ENCODE measurements at places on chromosomes 4 and X.

DNA sequence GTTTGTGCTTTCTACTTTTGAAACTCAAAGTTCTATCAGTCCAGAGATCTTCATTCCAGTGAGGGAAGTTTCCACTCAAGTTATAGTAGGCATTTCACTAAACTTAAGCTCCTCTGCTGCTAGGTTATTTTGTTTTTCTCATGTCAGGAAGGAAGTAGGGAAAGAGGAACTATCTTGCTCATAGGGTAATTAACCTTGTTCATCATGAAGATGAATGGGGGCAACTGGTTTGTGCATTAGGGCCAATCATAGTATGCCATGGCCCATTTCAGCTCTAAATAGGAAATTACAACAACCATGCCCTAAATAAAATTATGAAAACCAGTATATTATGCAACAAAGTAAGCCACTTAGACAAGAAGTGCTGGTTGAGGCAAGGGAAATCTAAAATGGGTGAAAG lies 804.7 kb upstream of the NDST4 start:
- DNase-seq, result no peak

- no peak for DNase-seq
These were observed 27.6 kb downstream of the SMIM20 start for GRCh38 chr4:25941457-25942221.

DNA sequence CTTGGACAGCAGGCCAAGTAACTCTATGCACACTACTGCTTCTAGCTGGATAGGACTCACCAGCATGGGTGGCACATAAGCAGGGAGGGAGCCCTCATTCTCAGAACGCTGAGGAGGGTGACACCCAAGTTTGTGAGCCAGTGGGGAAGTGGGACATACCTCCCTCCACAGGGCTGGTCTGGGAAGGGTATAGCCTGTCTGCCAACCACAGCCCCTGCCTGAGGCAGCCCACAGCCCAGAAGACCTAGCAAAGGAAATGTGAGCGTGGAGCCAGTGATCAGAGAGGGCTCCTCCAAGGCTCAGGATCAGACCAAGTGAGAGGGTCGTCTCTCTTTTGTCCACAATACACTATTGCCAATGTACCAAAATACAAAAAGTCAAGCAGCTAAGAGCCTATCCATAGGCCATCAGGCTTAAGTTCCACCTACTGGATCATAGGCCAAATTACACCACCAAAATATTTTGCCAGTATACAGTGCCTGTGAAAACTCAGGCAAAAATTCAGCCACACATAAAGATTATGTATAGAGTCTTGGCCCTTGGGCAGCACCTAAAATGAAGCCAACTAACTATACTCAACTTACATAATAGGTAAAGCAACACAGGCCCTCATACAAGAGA lies 1203.1 kb downstream of the PCDH18 start:
- no peak for DNase-seq

- DNase-seq, result no peak
These were observed 132.2 kb upstream of the KIT start for GRCh38 chr4:54525602-54526001.

GRCh38 chr4:139523076-139523475 lies 32.9 kb downstream of the SETD7 start:
- no peak for DNase-seq

GRCh38 chrX:133477986-133478385 lies 62.7 kb upstream of the GPC4 start:
- no peak for DNase-seq

- no peak for DNase-seq
These were observed 117.1 kb downstream of the CORIN start for GRCh38 chr4:47720787-47721186.

- peak; percentile 22 for DNase-seq
These were observed 3.0 kb downstream of the NFKB1 start for GRCh38 chr4:102503831-102504786.

GRCh38 chr4:25347473-25347872 lies 29.6 kb upstream of the ANAPC4 start:
- DNase-seq, result no peak

GRCh38 chr4:24971192-24971591 lies 58.4 kb upstream of the CCDC149 start:
- DNase-seq, result no peak

DNA sequence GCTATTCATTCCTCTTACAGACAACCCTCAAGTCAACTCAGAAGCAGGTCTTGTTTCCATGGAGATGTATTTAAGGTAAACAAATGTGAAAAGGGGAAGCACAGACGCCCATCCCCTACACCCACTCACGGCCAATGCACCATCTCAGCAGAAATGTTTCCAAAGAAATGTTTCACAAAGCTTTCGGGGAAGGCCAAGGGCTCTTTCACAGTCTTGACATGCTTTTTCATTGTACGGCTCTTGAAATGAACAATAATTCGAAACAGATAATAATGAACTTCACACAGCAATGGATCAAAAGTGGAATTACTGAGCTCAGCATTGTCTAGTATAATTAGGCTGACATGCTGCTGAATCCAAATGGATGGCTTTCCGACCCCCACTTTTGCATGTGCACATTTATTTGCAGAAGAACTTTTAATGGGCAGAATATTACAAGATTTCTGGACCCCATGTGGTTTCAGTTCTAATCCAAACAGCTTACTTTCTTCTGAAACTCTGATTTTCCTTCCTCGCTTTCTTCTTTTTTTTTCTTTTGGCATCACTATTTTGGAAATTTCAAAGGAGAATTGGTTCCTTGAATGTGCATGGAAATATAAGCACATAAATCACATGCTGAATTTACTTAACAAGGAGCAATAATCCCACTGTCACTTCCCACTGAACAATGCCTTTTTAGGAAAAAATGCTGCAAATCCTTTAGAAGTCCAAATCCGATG lies 160.9 kb downstream of the SMIM20 start:
- peak; percentile 67 for DNase-seq

DNA sequence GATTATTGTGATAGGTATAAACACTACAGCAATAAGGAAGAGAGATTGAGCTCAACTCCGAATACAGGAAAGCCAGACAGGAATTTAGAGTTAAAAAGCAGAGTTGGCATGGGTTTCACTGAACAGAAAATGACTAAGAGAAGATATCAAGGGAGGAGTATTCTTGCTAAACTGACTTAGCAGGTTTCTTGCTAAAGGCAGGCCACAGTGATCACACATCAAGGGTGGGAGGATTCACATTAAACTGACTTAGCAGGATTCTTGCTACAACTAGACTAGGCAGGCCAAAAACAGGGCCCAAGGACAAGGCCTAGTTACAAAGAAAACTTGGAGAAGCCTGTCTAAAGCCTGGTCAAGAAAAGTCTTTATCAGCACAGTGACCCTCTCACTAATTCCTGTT lies 195.1 kb downstream of the MAGEB5 start:
- DNase-seq, result no peak

- DNase-seq, result no peak
These were observed 32.3 kb upstream of the BBS12 start for GRCh38 chr4:122700178-122700725.

- no peak for DNase-seq
These were observed 6.8 kb downstream of the MMAA start for GRCh38 chr4:145625677-145626622.

DNA sequence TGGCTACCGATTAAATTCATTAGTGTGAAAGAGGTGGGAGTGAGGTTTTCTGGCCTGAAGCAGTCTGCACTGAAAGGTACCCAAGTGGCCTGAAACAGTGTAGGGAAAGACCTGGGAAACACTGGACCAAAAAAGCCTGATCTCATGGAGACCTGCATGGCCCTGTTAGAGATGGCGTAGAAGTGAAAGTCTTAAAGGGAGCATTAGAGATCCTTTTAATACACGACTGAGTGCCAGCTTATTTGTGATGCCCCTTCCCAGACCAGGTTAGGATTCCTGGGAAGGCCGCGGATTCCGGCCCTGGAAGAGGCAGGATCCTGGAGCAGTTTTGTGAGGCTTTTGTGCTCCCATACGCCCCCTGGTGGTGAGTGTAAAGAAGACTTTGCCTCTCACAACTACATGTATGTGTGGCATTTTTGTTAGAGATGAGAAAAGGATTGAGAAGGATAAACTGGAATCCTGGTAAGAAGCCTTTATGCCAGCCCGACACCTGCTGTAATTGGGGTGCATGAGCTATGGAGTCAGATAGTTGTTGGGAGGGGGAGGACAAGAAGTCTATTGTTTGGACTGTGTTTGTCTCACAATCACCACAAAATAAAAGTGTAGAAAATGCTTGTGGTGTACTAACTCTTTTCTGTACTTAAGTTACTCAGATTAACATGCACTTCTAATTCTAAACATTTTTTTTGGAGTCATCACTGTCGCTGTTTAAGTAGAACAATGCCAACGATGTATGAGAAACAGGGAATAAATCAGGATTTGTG lies 54.0 kb downstream of the JADE1 start:
- peak; percentile 63 for DNase-seq

DNA sequence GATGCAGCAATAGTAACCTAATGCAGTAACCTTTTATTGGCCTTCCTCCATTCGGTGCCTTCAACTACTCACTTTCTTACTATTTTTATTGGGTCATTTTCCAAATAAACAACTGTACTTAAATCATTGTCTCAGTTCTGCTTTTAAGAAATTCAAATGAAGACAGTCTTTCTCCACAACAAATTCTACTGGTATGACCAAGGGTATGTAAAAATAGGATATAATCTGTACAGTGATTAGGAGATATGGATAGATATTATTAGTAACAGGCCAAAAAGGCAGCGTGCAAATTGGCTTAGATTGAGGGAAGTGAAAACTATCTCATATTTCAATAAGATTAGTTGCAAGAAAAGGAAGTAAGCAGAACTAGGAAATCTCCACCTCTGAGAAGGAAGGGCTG lies 177.4 kb upstream of the PPP1R2C start:
- DNase-seq, result no peak

GRCh38 chrX:9573282-9574106 lies 108.6 kb downstream of the TBL1X start:
- DNase-seq, result no peak

GRCh38 chrX:10021461-10022272 lies 54.5 kb downstream of the CLDN34 start:
- DNase-seq, result no peak

DNA sequence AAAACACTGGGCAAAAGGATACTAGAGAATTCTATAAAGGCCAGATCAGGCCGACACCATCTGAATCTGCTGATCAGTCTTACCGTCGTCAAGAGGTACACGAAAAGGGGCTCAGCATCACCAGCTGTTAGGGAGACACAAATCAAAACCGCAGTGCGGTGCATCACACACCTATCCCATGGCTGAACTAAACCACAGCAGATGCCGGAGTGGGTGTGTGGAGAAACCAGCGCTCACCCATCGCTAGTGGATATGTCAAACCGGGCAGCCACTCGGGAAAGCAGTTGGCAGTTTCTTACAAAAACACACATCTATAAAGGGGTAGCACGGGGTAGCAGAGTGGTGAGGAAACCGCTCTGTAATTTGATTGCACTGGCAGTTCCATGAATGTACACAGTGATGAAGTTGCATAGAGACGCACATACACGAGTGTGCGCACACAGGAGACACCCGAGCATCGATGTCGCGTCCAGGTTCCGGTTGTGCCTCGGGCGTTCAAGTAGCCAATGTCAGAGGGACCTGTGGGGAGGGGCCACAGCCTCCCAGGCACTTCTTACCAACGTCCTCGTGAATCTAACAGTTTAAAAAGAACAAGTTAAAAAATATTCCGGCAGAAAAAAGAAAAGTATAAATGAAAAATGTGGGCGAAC lies 23.1 kb upstream of the CCNQ start:
- no peak for DNase-seq

DNA sequence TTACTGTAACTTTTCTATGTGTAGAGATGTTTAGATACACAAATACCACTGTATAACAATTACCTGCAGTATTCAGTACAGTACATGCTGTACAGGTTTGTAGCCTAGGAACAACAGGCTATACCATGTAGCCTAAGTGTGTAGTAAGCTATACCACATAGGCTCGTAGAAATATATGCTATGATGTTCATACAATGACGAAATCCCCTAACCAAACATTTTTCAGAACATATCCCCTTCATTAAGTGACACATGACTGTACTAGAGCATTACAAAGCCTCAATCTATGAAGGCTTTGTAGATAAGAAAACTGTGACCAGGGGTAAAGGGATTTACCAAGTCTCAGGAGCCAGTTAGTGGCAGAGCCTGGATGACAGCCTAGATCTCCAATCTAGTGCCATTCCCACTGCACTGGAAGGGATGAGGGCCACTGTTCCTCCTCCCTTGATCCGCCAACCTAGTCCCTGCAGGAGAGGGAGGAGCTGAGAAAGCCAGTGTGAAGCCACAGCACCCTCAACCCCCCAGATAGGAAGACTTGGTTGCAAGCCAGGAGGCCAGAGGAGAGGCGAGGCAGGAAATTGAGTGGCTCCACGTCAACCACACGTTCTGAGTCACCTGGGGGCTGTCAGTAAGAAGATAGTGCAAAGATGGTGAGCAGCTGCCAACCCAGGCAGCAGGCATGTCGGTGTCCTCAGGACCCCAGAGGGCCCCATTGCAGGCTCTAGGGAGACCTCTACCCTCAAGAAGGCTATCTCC lies 227.7 kb downstream of the BCOR start:
- DNase-seq, result peak; percentile 76

GRCh38 chr4:43048570-43048969 lies 156.1 kb downstream of the GRXCR1 start:
- no peak for DNase-seq

- no peak for DNase-seq
These were observed 47.5 kb downstream of the SMC1A start for GRCh38 chrX:53374923-53375322.

DNA sequence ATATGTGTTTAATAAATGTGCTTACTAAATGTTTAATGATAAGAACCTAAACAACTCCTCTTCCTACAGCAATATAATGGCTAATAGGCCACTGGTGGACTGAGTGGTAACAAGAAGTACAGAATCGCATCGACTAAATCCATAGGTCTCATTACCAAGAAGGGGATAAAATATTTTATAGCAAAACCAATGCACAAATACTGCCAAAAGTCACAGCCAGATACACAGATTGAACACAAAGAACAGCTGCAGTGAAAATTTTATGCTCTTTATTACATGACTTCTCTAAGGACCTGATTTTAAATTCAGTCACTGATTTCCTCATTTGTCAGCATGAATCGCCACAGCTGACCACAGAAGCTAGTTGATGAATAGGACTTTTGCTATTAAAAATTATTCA lies 285.4 kb downstream of the DHX15 start:
- DNase-seq, result no peak

DNA sequence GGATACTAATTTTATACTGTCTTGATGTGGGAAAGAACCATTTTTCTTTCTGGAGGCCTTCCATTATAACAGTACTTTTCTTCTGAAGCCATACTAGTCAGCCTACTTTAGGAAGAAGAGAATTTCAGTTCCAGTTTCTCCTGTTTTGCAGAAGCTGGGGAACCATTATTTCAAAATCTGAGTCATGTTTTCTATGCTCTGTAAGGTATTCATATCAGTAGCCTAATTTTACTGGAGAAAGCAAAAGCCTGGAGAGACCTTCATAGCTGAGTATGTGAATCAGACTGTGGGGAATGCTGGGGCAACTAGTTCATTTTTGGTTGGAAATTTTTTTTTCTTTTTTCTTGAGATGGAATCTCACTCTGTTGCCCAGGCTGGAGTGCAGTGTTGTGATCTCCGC lies 22.4 kb downstream of the AFF1 start:
- DNase-seq, result no peak

- DNase-seq, result no peak
These were observed 26.0 kb upstream of the BMP2K start for GRCh38 chr4:78749972-78750727.

GRCh38 chr4:1795299-1796195 lies 2.5 kb downstream of the FGFR3 start:
- DNase-seq, result no peak

All from CD4-positive, alpha-beta T cell treated with Interleukin-15 for 4 hours (primary cell).